ENCODE measurements at places on chromosomes 5 and 9.

GRCh38 chr5:75463726-75464125 is 47.7 kb downstream of the CERT1 start:
- no peak for DNase-seq

- DNase-seq = peak; percentile 68
These were observed 10.3 kb upstream of the CD180 start for GRCh38 chr5:67206929-67207328.

DNA sequence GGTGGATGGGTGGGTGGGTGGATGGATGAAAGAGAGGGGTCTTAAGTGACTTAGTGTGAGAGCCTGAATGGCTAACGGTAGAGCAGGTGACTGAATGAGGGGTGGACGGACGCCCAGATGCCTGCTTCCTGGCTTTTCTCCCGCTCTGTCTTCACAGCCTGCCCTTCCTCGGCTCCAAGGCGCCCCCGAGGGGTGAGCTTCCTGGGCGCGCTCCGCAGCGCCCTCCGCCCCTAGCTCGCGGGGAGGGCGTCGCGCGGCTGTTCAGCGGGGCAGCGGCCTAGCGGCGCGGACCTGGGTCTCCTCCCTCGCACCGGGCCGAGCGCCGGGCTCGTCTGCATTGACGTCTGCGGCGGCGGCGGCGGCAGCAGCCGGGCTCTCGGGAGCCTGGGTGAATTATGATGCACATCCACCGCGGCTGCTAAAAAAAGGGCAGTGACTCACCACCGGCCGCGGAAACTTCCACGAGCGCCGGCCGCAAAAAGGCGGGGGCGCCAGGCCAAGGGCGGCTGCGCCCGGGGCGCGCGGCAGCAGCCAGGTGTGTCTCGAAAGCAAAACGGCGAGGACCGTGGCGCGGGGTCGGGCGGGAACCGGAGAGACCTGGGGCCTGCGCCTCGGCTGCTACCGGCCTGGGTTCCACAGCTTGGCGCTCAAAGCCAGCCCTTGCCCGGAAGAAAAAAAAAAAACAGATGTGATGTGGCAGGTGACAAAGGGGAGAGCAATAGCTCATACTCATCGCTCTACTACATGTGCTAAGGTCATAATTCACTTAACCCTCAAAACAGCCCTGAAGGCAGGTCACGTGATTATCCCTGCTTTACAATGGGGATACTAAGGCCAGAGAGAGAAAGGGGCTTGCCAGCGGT is 143.0 kb upstream of the ADRA1B start:
- DNase-seq = peak; percentile 74

- no peak for DNase-seq
These were observed 179.2 kb downstream of the MACROH2A1 start for GRCh38 chr5:135219868-135220267.

GRCh38 chr5:50717651-50718050 is 51.2 kb downstream of the PARP8 start:
- DNase-seq = no peak

DNA sequence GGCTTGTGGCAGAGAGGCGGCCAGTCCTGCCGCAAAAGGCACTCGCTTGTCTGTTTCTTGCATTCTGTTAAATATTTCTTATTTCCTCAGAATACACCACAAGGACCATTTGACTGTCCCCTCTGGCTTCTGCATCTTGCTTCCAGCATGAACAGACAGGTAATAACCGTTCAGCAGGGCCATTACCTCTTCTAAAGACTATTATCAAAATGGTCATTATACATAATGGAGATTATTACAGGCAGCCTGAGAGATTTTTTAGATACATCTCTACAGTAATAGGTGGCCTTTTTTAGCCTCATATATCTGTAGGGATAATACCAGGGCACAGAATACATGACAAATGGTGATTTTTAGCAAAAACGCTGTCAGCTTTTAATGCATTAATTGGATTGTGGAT is 382.0 kb downstream of the PSAT1 start:
- no peak for DNase-seq

DNA sequence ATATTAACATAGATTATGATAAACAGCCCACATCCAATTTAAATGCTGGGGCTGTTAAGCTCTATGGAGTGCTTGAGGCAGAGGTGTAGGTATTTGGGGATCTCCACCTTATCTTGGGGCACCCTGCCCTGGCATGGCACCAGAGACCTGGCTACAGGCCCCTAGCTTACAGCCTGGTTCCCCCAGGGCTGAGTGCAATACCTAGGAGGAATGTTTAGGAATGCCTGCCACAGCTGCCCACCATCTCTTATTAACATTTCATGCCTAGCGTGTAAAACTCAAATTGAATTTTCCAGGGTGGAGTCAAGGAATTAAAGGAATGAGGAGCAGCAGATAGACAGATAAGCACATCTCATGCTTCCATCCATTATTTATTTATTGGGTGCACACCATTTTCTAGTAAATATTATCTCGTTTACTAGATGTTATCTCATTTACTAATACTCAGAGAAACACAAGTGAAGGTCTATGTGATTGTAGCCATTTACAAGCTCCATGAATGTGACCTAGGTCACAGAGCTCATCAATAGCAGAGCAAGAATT is 55.6 kb upstream of the TNFSF8 start:
- DNase-seq = no peak

- DNase-seq = no peak
These were observed 15.3 kb downstream of the NFIB start for GRCh38 chr9:14298601-14299022.

DNA sequence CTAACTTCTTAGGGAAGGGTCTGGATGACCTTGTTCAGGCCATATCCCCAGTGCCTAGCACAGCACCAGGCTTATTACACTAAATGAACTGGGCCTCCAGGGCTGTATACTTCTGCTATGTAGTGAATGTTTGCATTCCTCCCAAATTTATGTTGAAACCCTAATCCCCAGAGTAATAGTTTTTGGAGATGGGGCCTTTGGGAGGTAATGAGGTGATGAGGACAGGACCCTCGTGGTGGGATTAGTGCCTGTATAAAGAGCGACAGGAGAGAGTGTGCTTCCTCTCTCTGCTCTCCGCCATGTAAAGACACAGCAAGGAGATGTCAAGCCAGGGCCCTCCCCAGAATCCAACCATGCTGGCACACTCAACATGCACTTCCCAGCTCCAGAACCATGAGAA is 148.3 kb downstream of the SEC61B start:
- no peak for DNase-seq

- no peak for DNase-seq
These were observed 81.3 kb upstream of the ELAVL2 start for GRCh38 chr9:23907343-23907742.

DNA sequence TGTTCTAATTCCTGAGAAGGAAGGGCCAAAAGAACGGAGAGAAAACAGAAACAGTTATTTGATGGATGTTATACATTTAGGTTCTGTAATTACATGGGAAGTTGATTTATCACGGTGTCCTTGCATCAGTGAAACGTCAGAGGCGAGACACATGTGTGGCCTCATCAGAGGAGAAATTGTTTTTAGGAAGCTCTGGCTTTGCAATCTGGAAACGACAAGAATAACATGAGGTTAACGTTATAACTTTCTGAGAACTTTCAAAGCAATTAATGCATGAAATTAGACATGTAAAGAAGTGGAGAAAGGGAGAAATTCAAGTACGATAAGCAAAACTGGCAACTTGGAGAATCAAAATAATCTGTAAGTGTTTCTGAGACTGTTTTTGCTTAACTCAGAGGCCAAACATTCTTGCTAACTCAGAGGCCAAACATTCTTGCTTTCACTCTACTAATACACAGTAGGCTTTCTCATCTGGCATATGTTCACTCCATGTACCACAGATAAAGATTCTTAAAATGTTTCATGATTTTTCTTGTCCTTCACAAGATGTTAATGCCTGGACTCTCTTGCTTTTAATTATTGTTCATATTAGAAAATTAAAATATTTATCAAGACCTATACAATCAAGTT is 933.0 kb downstream of the TLE4 start:
- no peak for DNase-seq

- no peak for DNase-seq
These were observed 140.4 kb upstream of the FST start for GRCh38 chr5:53339962-53340540.

DNA sequence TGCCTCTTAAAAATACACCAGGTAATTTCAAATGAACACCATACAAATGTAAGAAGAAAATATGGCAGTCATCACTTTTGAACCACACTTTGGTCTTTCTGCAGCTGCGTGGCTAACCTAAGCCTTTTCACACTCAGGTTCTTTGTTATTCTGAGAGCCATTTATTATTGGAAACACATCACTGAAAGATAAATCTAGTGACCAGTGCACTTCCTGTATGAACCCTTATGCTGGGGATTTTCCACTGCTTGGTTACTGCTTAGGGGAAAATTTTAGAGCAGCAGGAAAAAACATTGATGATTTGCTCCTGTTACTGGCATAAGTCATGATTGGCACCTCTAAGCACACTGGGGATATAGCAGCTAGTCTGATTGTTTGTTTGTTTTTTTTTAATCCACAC is 58.6 kb upstream of the RANBP3L start:
- DNase-seq = no peak

GRCh38 chr5:60604771-60605170 is 95.2 kb downstream of the DEPDC1B start:
- no peak for DNase-seq

DNA sequence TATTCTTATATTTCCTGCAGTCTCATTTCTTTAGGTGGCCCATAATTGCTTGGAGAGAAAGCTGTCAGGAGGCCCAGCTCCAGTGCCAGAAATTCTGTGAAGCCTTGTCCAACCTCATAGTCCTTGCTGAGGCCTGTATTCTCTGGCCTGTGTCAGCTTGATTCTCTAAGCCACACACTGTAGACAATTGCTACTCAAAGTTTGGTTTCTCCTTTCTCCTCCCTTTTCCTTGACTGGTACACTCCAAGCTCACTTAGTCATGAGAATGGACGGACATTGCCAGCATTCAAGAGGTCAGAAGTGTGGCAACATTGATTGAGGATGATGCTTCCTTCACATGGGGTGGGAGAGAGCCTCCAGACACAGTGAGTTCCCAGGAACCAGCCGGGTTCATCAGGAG is 71.3 kb upstream of the CXCL14 start:
- DNase-seq = no peak

DNA sequence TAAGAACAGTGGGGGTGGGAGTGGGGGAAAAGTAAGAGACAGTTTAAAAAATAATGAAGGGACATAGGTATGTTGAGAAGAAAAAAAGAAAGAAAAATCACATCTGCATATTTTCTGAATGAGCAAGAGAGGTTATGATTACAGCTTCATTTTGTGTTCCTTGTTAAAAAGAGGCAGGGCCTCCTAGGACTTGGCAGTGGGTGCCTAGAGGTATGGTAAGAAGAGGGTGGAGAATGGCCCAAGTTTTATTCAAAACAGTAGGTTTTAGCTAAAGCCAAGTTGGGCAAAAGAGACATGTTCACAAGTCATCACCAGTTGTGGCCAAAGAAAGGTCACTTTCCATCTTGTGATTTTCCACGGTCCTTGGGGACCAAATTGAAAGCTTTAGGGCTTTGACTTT is 643.4 kb downstream of the CCDC171 start:
- DNase-seq = no peak

DNA sequence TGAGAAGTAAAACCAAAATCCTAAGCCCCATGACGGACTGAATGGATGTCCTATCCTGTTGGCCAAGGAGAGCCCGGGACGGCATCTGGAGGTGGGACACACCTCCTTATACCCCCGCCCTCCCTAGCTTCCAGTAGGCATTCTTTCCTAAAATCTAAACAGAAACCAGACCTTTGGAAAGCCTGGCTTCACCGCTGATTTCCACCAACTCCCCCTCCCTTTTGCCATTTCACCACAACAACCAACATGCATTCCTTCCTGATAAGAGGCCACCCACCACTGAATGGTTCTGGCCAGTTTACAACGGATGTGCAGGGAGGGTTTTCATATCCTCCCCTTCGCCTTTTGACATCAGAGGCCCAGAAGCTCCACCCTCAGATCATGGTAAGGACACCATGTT is 9.2 kb upstream of the RARS1 start:
- no peak for DNase-seq

GRCh38 chr5:124596595-124597421 is 149.6 kb downstream of the ZNF608 start:
- DNase-seq = no peak

DNA sequence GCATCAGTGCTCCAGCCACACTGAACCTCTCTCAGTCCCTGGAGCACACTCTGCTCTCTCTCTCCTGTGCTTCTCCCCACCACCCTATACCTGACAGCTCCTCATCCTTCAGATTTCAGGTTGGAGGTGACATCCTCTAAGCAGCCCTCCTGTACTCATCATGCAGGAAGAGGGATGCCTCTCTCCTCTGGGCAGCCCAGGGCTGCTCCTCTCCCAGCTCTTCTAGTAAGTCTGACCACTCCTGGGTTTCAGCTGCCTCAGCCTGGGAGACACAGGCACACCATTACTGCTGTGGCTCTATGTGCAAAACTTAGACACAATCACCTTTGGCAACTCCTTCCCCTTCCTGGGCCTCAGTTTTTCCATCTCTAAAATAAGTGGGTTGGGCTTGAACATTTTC is 232.4 kb upstream of the BRINP1 start:
- no peak for DNase-seq

GRCh38 chr5:96687080-96687479 is 24.9 kb downstream of the CAST start:
- no peak for DNase-seq

DNA sequence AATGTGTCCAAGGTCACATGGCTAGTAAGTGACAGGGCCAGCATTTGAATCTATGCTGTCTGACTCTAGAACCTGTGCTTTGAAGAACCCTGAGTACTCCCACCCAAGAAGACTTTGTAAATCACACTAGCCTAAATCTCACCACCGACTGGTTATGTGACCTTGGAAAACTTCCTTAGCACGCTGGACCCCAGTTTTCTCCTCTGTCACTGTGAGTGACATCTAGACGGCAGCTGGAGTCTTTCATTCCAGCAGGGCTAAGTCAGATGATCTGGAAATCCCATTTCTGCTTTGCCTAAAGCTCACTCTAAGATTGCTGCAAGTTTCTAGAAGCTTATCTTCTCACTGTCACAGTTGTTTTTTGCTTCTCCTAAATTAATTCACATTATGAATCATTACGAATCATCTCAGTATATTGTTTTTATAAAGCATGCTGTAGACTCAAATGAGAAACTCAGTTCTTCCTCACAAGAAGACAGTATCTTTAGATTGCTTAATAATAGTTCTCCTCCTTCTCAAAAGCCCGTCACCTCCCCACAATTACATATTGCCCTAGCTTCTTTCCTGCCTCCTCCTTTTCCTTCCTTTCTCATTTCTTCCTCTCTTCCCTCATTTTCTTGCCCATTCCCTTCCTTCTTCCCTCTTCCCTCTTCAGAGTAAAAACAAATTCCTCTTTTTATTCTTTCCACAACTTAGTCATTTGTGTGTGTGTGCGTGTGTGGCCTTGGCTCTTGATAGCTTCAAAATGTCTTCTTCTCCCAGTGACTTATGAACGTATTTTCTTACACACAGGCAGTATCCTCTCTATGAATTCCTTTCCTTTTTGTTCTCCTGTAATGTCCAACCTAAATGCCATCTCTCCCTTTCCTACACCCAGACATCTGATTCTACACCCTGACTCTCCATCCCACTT is 16.8 kb downstream of the ALDOB start:
- no peak for DNase-seq

GRCh38 chr9:98215821-98216220 is 23.4 kb upstream of the CORO2A start:
- no peak for DNase-seq

Data from stimulated activated CD4-positive, alpha-beta T cell treated with anti-CD3 and anti-CD28 coated beads, Interleukin-15, amount 100 ng/mL, for 1 hour (primary cell).